Midbrain (tissue), 1 donor: ENCODE measurements at places on chromosomes 7 and 10.

DNA sequence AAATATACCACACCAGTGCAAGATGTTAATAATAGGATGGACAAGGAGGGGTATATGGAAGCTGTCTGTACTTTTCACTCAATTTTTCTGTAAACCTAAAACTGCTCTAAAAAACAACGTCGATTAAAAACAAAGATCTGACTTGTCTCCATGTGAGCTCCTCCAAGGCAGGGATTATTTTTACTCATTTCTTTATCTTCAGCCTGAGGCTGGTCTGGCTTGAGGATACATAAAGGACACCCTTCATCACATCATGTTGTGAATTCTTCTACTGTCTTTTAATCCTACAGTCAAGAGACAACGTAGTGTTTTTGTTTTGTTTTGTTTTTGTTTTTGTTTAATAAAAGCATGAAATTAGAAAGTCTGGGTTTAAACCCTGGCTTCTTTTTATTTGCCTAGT is 486.9 kb downstream of the PLXNA4 start:
- DNase-seq: no peak

DNA sequence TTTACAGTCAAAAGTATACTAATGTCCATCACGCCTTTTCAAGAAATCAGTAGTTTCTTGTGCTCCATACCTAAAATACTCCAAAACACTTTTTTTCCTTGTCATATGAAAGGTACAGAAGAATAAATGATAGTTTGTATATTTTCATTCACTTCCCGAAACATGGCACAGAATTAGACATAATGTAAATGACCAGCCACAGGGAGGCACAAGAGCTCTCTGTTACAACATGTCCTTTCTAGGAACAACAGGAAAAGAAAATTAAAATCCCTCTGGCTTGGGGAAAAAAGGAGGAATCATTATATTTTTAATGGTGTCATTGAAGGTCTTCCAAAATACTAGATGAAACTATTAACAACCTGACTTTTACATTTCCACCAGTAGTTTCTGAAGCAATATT is 331.2 kb downstream of the ACTR3B start:
- no peak for DNase-seq

DNA sequence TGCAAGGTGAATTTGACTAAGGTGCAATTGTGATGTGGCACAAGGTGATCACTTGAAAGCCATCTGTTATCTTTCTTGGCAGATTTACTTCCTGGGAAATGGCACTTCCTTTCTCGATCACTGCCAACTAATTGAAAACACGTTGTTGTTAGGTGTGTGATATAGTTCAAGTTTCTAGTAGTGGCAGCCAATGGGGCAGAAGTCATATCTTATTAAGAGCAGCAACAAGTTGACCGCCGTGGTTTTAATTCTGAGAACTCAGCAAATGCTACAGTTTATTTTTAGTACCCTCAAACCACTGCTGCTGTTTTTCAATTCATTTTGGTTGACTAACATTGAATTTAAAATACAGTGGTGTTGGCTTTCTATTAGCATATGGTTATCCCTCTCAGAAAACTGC is 1.6 kb downstream of the CHN2 start:
- DNase-seq: no peak

- no peak for DNase-seq
These were observed 27.4 kb upstream of the HSPA12A start for GRCh38 chr10:116769791-116770190.

GRCh38 chr7:7109934-7110333 is 72.4 kb upstream of the C1GALT1 start:
- no peak for DNase-seq

DNA sequence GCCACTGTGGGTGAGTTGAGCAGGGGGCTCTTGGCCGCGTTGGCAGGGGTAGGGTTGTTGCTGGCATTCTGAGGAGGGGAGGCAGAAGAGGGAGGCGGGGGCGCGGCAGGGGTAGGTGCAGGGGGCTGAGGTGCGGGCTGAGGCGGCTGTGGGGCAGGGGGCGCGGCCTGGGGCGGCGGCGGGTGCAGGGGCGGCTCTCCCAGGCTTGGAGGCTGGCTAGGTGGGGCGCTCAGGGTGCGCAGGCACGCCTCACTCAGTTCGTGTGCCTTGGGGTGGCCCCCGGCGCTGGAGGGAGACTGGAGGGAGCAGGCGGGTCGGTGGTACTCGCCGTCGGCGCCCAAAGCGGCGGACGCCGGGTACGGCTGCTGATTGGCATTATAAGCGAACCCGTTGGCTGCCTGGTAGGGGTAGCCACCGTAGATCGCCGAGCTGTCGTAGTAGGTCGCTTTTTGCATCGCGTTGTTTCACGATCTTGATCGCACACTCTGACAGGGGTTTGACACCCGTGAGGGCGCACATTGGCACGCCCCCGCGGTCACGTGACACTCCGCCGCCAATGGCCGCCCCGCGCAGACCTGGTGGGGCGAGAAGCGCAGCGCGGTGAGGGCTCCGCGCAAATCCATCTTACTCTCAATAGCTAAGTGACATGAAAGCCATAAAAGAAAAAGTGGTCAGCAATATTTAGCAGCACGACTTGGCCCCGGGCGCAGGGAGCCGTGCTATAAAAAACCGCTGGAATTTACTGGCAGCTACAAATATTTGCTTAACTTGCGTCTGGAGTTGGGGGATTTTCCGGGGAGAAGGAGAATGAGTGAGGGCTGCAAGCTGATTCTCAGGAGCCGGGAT is 7.9 kb upstream of the HOXA2 start:
- no peak for DNase-seq

DNA sequence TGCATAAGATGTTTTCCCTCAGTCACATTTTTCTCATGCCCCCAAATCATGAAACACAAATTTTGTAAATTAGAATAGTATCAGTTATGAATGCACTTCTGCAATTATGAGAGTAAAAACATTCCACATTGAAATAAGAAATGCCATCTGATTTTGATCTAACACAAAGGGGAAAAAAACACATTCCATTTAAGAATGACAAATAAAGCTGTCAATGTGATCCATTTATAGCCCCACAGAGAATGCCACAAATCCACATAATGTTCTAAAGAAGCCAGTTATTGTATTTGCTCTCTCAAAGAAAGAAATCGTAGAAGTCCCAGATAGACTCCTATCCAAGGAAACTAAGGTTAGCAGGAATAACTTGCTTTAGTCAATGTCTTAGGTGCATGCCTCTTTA is 48.7 kb upstream of the RHOBTB1 start:
- no peak for DNase-seq

- DNase-seq: no peak
These were observed 90.3 kb upstream of the FAM133B start for GRCh38 chr7:92680442-92680841.

- DNase-seq: no peak
These were observed 13.2 kb upstream of the SCIN start for GRCh38 chr7:12557282-12557681.

GRCh38 chr7:69218576-69218975 is 379.7 kb upstream of the AUTS2 start:
- no peak for DNase-seq

DNA sequence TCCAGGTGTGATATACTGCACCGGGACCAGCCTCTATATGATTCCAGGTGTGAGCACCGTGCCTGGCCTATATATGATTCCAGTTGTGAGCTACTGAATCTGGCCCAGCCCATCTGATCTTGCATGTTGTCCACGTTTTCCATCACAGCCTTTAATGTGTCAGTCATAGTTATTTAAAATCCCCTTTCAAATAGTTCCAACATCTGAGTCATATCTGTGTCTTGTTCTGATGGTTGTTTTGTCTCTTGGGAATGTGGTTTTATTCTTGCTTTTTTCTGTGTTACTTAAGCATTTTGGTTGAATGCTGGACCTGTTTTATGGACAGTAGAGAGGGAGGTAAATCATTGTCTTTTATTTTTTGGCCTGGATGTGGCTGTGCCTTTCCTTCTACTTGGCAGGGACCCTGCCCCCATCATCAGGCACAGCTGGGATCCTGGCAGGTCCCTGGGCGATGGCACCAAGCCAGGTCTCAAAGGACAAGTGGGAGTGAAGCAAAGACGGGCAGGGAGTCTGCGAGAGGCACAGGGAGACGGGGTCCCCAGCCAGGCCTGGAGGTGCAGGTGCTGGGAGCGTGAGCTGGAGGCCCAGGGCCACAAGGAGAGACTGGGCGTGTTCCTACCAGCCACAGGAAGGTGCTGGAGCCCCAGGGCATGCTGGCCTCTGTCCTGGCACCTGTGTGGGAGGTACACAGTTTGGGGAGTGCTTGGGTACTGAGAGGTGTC is 94.7 kb downstream of the DYNC2I1 start:
- DNase-seq: no peak

GRCh38 chr7:50497068-50497642 is 47.0 kb upstream of the FIGNL1 start:
- no peak for DNase-seq

- DNase-seq: no peak
These were observed 651.5 kb downstream of the TNS3 start for GRCh38 chr7:46930366-46930765.

- DNase-seq: no peak
These were observed 18.2 kb upstream of the PPP1R3A start for GRCh38 chr7:113936982-113937381.

DNA sequence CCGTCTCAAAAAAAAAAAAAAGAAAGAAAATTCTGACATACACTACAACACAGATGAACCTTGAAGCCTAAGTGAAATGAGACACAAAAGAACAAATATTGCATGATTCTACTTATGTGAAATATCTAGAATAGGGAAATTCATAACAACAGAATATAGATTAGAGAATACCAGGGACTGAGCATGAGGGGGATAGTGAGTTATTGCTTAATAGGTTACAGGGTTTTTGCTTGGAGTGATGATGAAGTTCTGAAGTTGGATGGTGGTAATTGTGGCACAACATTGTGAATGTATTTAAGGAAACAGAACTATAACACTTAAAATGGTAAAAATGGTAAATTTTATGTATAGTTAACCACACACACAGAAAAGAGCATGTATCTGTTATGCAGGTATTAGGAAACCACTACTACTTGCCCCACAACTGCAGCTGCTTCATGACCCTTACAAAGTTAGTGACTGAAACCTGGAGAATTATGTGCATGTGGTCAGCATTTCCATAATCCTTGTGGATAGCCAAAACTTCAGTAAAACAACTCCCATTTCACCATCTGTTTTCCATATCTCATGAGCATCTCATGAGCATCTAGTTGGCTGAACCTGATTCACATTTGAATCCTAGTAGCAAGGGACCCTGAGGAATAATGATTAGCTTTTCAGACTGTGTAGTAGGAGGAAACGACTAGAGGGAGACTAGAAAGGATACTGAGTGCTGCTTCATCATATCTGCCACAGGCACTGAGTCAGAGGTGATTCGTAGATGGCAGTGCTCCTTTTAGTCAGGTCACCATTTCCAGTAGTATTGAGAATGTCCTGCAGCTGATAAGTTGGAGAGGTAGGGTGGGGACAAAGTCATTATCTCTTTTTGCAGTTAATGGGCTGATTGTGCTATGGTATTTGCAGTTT is 26.3 kb downstream of the SAMD8 start:
- DNase-seq: no peak

- no peak for DNase-seq
These were observed 147.9 kb downstream of the PPP1R9A start for GRCh38 chr7:95055295-95055694.

DNA sequence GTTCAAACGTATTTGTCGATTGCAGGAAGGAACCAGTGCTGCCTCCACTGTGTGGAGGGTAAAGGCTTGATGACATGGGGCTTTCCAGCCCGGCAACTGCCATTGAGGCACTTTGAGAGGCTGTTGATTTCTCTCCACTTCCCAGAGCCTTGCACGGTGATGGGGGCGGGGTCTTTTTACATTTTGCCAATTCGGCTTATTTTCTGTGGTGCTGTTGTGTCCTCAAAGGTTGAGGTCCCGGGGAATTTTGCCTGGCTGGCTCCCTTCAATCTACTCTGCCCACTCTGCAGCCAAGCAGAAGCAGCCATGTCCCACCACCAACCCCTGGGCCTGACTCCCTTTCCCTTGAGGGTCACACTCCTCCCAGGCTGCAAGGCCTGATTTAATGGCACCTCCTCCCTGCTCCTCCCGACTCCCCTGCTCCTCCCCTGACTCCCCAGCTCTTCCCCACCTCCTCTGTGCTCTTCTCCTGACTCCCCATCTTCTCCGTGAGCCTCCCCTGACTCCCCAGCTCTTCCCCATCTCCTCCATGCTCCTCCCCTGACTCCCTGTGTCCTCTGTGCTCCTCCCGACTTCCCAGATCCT is 39.0 kb downstream of the OAT start:
- no peak for DNase-seq

GRCh38 chr7:27374958-27375841 is 132.6 kb downstream of the EVX1 start:
- no peak for DNase-seq

GRCh38 chr7:87564296-87564963 is 36.3 kb downstream of the ABCB1 start:
- DNase-seq: no peak

- no peak for DNase-seq
These were observed 18.4 kb upstream of the STEAP2 start for GRCh38 chr7:90192876-90193750.

DNA sequence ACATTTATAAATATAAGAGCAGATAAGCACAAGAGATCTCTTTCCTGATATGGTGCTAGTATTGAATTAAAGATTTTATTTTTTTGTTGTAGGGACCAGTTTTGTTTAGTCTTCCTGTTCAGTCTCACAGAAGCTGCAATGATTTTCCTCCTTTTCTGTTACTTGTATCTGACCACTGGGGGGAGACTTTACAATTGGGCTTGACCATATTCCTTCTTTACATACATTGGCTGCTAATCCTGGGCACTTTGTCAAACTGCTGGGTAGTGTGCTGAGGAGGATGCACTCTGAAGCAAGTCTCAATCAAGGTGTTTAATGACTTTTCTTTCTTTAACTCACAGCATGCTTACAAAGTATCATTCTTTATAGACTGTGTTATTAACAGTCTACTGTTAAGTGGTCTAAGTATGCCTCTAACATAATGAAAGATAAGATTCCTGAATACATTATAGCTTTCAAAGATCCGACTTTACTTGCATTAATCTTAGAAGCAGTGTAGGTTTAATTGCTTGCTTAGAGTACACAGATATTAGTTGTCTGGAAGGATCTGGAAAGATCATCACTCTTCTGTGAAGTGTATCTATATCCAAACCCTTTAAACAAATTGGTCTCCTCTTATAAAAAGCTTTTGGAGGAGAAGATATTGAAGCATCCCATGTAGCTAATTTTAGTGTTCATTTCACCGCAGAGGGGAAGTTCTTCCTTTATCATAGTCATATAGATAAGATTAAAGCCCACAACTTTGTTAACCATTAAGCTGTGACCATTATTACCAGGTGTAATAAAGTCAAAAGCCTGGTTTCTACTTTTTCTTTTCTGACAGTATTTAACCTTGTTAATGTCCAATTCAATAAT is 3.1 kb downstream of the PALS2 start:
- peak; percentile 40 for DNase-seq

- no peak for DNase-seq
These were observed 41.6 kb downstream of the RBM28 start for GRCh38 chr7:128302139-128302538.

DNA sequence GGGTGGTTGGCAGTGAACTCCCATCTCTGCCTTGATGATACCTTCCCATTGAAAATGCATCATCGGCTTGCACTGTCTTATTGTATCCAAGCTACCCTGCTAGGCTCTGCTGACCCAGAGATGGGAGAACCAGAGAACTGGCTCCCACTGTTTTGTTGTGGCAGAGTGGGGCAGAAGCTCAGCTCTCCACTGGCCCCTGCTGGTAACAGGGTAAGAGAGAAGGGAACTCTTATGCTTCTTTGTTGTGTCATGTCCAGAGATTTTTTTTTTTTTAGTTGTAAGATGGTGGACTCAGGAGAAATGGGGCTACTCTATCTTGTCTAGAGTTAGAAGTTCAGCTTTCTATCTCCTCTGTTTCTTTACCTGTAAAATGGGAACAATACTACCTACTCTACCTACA is 100.5 kb upstream of the SDK1 start:
- no peak for DNase-seq
